HuH-7.5 (cell line): ENCODE measurements at places on chromosomes 3 and 15.

GRCh38 chr15:37581866-37582532, 352.4 kb upstream of the TMCO5A start:
- no peak for DNase-seq

DNA sequence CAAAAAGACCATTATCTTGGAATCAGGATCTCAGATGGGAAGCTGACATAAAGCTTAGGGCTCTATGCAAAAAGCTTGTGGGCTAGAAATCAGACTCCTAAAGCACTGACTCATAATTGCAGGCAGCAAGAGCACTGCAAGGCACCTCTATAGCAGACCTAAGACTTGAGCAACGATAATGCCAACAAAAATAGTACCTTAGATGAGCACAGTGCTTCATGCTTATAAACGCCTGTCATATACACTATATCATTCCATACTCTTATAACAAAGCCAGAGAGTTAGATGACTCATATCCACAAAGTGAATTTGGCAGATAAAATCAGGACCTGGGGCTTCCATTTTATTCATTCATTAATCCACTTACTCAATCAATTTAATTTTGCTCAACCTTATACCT, 560.8 kb downstream of the MCTP2 start:
- no peak for DNase-seq

DNA sequence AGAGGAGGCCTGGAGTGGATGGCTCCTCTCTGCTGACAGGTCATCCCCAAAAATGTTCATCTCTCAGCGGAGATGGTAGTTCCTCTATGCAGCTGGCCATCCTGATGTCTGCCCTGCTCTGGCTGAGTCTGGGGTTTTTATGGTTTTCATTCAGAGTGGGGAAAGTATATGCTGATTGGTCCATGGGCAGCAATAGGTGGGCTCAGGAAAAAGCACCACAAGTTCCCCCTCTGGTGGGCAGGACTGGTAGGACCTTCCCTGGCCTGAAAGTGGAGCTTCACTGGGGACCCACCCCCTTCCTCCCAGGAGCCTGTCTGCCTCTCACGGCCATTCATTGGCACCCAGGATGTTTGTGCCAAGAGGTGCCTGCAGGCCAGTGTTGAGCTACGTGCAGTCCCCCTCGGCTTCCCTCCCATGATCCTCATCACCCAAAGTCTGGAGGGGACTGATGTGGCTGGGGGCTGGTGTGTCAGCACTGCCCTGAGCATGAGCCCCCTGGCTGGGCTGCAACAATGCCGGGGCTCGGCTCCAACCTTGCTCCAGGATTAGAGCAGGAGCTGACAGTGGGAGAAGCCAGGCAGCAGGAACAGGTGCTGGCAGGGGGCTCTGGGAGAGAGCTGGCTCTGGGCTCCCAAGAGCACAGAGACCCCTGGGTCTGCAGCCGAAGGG, 13.1 kb upstream of the BLOC1S6 start:
- no peak for DNase-seq

DNA sequence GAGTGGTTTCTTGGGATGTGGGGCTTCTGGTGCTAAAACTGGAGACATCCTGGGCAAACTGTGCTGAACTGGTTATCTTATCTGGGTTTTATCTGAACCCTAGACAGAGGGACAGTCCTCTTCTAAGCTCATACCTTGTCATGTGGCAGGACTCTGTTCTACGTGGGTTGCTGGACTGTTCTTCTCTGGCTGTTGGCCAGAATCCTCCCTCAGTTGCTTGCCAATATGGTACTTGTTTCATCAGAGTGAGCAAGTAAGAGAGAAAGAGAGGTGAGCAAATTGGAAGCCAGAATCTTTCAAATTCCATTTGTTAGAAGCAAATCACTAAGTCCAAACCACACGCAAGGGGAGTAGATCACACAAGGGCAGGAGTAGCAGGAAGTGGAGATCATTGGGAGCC, 291.5 kb upstream of the TBL1XR1 start:
- no peak for DNase-seq

DNA sequence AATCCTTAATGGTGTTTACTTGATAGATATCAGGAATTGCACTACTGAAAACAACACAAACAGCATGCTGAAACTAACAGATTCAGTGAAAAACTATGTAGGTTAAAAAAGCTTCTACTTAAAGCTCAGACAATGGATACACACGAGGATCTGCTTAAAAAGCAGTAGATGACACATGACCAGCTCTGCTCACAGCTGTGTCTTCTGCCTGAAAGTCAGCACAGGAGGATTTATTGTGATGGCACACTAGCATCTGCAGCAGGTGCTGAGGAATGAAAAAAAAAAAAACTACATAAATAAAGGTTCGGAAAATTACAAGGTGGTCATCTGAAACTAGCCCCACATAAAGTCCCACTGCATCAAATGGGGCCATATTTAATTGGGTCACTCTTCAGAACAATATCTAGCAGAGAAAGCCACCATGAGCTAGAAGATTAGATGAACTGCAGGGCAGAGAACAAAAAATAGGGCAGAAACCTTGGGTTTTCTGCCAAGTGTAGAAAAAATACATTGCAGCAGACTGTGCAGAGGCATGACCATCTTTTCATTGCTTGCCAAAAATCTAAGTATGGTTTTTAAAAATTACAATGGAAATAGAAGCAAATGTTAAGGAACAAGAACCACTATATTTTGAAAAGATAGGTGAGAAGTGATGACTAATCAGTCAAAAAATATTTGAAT, 13.2 kb upstream of the GOLM2 start:
- DNase-seq = no peak

GRCh38 chr15:62976301-62976881, 66.2 kb upstream of the TPM1 start:
- no peak for DNase-seq

- DNase-seq = no peak
Measured at GRCh38 chr15:34682674-34683073, 72.1 kb downstream of the GJD2 start.

DNA sequence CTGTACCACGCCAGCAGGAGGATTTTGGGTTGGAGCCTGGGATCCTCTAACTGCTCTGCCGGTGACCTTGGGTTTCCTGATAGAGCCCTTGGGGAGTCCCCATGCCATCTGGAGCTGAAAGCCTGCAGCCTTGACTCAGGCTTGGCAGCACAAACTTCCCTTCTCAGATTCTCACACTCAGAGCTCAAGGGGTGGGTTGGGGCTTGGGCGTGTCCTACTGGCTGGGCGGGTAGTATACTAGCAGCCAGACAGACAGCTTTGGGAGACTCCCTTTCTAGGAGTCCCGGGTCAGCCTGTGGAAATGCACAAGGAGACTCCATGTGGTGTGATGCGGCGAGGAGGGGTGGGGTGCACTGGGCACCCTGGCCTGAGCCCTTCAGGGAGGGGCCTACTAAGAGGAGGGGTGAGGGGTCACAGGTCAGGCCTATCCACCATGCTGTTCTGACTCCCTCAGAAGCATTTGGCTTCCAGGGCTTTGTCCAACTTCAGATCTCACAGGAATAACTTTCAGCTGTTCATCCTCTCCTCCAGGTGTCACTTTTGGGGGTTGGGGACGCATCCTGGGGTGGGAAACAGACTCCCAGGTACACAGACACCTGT, 21.6 kb upstream of the PLXNA1 start:
- DNase-seq = no peak

GRCh38 chr3:176977331-176977730, 220.0 kb downstream of the TBL1XR1 start:
- DNase-seq = no peak

- no peak for DNase-seq
Measured at GRCh38 chr3:137642831-137643230, 121.3 kb upstream of the SOX14 start.

GRCh38 chr3:23256741-23257435, 53.8 kb downstream of the UBE2E2 start:
- no peak for DNase-seq
